ENCODE measurements at places on chromosomes 7 and 10.

GRCh38 chr10:18122753-18123152 lies 17.5 kb upstream of the CACNB2 start:
- DNase-seq: no peak

DNA sequence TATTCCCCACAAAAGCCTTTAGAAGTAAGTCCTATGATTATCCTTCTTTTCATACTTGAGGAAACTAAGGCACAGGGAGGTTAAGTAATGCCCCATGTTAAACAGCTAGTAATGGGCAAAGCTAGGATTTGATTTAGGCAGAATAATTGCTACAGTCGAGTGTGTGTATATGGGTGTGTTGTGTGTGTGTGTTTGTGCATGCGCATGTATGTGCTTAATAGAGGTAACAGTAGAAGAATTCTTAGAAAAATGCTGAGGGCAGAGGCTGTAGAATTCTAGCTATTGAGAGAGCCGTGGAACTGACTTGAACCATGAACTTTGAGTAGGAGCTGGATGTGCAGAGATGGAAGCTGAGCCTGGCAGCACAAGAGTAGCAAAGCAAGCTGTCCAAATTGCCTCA lies 131.3 kb upstream of the WNT16 start:
- no peak for DNase-seq

GRCh38 chr10:10294881-10295529 lies 722.7 kb upstream of the CELF2 start:
- DNase-seq: no peak

DNA sequence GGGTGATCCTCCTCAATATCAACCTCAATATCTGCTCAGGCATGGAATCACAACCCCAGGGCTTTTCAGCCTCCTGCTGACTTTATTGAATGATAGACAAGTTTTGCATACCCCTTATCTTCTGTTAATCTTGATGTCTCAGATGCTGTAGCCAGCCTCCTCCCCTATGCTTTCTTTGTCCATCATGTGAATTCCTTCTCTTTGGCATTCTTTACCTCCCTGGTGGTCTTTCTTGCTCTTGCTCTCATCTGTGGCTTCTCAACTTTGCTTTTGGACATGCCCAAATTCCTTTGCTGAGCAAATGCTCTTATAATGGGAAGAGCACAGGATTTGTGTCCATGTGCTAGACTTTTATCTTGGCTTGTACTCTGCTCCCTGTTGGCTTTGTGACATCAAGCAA lies 73.4 kb upstream of the FAM13C start:
- DNase-seq: no peak

DNA sequence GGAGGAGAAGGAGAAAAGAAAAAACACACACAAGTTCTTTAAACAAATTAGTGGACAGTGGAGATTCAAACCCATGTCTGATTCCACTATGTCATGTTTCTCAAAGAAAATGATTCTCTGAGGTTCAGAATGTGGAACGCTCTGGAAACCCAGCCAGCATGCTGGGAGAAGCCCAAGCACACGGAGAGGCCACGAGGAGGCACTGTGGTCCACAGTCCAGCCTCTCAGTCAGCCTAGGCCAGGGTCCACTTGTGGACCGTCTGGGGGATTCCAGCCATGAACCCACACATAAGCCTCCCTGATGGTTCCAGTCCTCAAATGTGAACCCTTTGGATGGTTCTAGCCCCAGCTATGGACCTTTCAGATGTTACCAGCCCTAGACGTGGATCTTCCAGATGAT lies 73.4 kb downstream of the CAV1 start:
- DNase-seq: no peak

- DNase-seq: no peak
These were observed 997 bp downstream of the WDR37 start for GRCh38 chr10:1057106-1057657.

DNA sequence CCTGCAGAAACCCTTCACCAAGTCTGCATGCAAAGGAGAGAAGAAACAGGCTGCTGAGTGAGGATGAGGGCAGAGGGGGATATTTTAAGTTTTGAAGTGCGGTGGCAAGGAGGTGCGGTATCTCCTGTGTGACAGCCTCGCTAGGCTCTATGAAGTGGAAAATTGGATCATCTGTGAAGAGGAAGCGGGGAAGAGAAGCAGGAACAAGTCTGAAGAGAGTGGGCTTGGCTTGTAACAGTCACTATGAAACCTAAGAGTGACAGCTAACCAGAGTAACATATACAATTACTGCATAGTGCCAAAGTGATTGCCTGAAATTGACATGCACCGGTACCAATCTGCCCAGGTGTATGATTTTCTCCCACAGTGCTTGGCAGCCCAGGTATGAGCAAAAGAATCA lies 287.5 kb upstream of the KLF14 start:
- no peak for DNase-seq

GRCh38 chr7:158617737-158618128 lies 30.1 kb upstream of the PTPRN2 start:
- no peak for DNase-seq

- no peak for DNase-seq
These were observed 92.4 kb downstream of the CTTNBP2 start for GRCh38 chr7:117780832-117781231.

- DNase-seq: no peak
These were observed 4.9 kb upstream of the RHOBTB1 start for GRCh38 chr10:60948851-60949250.

DNA sequence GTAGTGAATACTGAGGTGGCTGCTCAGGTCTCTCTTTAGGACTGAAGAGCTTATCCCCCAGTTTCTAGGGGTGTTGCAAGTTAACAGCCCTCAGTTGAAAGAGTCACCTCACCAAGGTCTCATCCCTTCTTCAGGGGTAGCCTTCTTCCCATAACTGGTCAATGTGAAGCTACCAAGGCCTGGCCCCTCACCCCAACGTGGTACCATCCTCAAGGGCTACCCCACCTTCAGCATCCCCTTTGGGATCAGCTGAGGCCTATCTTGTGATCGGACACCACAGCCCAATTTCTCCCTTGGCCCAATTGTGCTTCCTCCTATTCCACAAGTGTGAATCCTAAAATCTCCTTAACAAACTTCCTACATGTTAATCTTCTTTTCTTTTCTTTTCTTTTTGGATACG lies 289.5 kb upstream of the MKLN1 start:
- no peak for DNase-seq

GRCh38 chr10:14010101-14010558 lies 320.6 kb downstream of the FRMD4A start:
- DNase-seq: no peak

DNA sequence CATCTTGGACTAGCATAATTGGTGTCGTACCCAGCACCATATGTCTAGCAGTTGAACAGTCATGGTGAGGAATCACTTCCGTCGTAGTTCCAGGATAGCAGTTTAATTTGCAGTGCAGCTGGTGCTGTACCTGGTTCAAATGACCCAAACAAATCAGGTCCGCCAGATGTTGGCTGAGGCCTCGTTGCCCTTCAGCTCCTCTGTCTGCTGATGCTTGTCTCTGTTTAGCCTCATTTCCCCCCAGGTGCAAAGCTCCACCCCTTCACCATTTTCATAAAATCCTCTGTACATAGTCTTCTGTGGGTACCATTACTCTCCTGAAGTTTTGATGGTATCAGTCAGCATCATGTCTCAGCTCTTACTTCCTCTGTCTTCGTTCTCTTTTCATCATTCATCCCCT lies 35.1 kb downstream of the UMAD1 start:
- DNase-seq: no peak

DNA sequence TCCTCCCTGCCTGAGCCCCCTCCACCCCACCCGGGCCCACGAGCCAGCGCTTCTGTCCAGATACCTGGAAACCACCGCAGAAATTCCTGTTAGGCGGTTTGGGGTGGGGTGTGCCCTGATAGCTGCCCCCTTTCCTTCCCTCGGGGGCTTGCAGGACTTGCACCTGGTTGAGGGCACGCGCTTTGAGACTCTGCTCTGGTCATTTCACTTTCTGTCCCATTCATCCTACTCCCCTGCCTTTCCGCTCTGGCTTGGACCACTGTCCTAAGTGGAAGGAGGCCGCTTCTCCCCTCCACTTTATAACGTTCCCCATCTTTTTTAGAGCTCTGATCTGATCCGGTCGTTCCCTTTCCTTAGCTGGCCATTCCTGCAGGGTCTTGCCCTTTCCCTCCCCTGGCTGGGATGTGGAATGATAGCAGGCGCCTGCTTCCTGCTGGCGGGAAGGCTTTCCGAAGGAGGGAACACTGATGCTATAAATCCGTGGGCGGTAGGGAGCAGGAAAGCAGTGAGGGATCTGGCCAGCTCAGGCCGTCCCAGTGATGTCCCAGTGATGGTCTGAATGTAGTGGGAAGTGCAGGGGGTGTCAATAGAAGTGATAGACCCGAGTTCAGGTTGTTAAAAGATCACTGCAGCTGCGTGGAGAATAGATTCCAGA lies 852 bp upstream of the PRKAR1B start:
- DNase-seq: no peak

GRCh38 chr7:148894591-148894990 lies 10.5 kb upstream of the EZH2 start:
- DNase-seq: no peak

DNA sequence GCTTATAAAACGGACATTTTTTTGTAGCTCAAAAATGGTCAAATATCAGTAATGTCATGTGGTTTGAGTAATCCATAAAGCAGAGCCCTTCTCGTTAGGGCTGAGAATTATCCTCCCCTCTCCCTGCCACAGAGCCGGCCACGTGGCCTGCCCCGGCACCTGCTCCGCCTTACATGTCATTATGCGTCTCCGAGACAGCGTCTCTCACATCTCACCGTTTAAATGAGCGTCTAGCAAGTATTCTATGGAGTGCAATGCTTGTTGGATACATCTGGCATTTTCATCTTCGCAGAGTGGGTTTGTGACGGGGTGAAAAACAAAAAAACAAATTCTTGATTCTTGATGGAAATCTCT lies 86.1 kb downstream of the CUX1 start:
- DNase-seq: no peak

DNA sequence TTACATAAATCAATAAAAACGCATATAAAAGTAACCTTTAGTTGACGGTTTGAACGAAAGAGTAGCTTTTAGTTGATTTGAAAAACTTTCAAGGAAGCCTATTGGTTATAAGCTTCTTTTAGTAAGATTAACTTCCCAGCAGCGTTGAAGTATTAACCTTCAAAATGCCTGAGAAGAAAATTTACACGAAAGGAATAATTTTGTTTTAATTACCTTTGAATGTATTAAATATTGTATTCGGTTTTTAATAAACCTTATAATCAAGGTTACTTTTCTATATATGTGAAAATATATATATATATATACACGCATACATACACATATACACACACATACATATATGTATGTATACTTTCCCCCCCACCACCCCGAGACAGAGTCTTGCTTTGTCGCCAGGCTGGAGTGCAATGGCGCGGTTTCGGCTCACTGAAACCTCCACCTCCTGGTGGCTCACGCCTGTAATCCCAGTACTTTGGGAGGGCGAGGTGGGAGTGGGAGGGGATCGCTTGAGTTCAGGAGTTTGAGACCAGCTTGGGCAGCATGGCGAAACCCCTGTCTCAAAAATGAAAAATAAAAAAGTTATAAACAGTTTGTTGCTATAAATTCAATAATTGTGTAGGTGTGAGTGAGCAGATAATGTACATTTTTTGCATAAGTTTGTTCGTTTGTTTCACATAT lies 57.6 kb upstream of the EZH2 start:
- peak; percentile 73 for DNase-seq

DNA sequence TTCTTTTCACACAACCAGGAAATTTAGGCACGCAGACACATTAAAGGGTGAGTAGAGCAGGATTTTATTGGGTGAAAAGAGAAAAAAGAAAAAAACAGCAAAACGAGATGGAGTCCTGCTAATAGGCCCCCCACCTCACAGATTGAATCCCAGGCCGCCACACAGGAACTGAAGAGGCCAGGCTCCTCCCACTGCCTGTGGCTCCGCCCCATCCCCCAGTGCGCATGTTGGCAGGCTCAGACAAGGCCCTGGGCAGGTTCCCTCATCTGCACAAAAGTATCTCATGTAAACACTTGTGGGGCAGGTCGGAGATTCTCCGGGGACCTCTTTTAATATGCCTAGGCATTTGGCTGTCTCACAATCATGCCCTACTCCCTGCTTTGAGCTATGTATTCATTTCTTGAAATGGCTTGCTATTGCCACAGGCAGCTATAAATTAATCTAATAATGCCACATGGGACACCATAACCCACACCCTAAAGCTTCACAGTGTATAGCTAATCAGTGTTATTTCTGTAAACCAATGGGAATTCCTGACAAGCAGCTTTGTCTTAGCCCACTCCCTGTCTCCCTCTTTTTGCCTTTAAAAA lies 76.2 kb upstream of the KIF5B start:
- no peak for DNase-seq

DNA sequence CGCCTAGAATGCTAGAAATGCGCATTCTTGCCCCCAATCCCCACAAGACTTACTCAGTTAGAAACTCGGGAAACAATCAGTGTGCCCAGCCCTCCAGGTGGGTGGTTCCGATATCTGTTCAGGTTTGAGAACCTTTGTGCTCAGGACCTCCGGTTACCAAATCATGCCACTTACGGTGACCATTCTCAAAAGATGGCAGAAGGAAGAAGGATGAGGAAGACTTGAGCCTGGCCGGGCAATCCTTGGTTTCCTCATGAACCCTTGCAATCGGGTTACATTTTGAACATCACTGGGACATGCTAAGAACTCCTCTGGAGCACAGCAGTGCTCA lies 52.1 kb downstream of the RBM17 start:
- no peak for DNase-seq

- DNase-seq: no peak
These were observed 64.2 kb upstream of the SH2B2 start for GRCh38 chr7:102222445-102222844.

GRCh38 chr7:157987906-157988305 lies 599.7 kb downstream of the PTPRN2 start:
- no peak for DNase-seq

DNA sequence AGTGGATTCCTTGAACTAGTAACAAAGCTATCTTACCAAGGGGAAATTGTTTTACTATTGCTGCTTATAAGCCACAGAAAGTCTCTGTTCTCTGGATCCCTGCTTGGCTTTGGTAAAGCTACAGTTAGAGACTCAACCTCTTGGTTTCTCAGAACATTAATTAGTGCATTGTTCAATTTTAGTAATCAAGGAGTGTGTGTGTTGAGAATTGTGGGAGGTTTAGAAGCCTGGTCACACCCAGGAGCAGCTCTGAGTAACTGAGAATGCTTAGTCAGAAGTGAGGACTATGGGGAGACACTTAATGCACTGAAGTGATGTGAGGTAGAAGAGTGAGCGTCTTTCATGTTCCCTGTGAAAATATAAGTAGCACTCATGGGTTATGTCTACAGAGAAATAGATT lies 8.2 kb upstream of the ACTA2 start:
- no peak for DNase-seq

- DNase-seq: no peak
These were observed 181.6 kb upstream of the NEBL start for GRCh38 chr10:21078410-21079329.

GRCh38 chr10:125782054-125782453 lies 6.4 kb upstream of the MMP21 start:
- no peak for DNase-seq

- no peak for DNase-seq
These were observed 265.2 kb downstream of the GATA3 start for GRCh38 chr10:8319704-8320103.

DNA sequence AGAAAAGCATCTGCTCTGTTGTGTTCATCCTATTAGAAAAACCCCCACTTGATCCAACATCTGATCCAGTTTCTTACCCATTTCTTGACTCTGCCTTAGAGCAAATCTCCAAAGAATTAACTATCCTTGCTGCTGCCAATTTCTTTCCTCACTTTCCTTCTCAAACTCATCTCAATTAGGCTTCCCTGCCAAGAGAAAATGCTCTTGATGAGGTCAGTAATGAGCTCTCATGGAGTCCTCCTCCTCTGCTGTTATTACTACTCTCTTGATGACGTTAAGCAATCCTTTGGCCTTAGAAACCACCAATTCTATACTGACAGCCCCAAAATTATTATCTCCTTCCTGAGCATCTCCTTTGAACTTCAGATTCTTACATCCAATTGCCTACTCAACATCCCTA lies 162.0 kb upstream of the FAM13C start:
- no peak for DNase-seq
